ENCODE measurements at places on chromosomes 3 and 15.

GRCh38 chr3:117734496-117734895 lies 1024.9 kb downstream of the TUSC7 start:
- DNase-seq = no peak

- DNase-seq = no peak
These were observed 13.4 kb downstream of the CIDEC start for GRCh38 chr3:9866639-9867038.

DNA sequence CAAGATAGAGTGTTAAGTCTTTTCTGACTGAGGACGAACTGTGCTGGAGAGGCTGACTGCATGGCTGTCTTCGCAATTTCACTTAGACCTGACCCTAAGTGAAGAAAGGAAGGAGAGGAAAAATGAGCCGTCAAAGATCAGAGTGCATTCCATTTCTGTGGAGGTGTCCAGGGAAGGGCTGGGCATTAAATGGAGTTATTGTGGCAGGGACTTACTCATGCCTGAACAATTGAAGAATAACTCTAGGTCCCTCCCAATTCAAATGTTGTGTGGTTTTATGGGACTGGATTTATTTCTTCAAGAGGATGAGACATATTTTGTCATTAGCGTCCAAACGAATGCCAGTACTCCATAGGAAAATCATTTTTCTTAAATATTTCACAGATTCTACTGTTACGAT lies 187.3 kb upstream of the CFAP20DC start:
- peak; percentile 48 for DNase-seq

- DNase-seq = no peak
These were observed 684 bp downstream of the SLTM start for GRCh38 chr15:58932710-58933280.

- no peak for DNase-seq
These were observed 89.9 kb downstream of the LRTM1 start for GRCh38 chr3:54837964-54838363.

GRCh38 chr3:122365073-122365472 lies 18.0 kb downstream of the MIX23 start:
- DNase-seq = no peak

GRCh38 chr3:45355351-45355750 lies 33.0 kb upstream of the LARS2 start:
- no peak for DNase-seq

DNA sequence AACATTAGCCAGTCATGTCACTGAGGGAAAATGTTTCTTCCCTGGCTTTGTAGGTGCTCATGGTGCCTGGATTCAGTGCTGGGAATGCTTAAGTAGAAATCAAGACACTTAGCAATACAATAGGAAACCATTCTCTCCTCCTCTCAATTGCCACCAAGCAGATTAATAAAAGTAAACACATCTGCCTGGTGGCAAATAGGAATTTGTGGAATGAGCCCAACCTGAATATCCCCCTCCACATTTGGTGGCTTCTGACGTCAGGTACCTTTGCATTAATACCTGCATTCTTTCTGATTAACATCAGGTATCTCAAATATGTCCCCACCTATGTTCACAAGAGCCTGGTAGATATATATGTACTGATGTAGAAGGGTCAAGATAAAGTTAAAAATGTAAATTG lies 42.7 kb downstream of the PPP2R3A start:
- DNase-seq = no peak

DNA sequence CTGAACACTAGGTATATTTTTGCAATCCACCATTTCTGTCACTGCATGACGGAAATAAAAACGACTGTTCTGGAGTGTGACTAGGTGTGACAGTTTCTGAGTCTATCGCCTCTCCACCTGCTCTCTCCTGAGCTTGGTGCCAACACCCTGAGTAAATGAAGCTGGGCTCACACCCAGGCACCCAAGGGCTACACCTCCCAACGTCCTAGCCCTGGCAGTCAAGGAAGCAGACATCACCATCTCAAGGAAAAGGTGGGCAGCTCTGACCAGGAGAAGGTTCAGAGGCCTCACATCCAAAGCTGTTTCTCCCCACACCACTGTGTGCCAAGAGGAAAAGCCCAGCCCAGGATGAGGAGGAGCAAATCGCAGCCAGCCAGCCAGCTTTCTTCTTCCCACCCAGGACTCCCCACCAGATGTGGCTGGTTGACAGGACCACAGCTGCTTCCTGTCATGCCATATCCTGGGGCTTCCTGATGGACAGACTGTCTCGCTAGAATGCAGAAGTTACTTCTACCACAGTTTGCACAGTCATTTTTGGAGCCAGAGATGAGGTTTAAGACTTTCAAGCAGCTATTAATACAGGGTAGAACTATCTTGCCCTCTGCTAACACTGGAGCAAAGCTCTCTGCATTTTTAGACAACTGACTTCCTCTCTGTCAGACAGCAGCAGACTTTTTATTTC lies 3.3 kb downstream of the SCAMP2 start:
- DNase-seq = no peak

DNA sequence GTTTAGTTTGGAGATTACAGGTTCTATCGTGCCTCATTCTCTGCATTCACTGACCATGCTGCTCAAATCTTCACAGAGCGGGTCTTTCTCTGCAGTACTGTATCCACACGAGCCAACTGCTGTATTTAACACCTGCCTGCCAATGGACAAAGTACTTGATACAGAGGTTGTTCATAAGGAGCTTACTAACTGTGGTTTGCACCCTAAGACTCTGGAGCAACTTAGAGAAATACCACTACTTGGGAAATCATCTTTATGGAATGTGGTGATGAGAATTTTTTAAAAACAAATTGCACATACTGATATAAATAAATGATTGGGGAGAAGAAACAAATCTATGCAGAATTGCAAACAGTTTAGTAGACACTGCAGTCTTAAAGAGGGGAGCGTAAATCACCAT lies 90.0 kb downstream of the PPP2R3A start:
- no peak for DNase-seq

Measured in keratinocyte (primary cell).